Endothelial cell of umbilical vein (primary cell): ENCODE measurements at places on chromosomes 1 and 21. TPM values are rescaled to one million over a fixed set of nuclear protein-coding genes. Genes with fewer than 3 reads are reported as not detected.

Gene F5
- not detected in 2 replicates for total RNA-seq

Gene SELE
- 1.8 and 4.7 TPM in 2 replicates for total RNA-seq

Gene S100A7A
- total RNA-seq = not detected in 2 replicates

GRCh38 chr1:206946261-206946660 is at the start of gene PIGR:
Gene PIGR, minus strand, starts transcription at chr1:206946466. Its CDS starts 5,935 bp downstream, at chr1:206940531.
- DNase-seq = no peak
- H3K36me3 ChIP-seq = no peaks in the 10 kb centered on the region
- no peaks in the 10 kb centered on the region for H3K27me3 ChIP-seq
- H3K4me1 ChIP-seq = no peaks in the 10 kb centered on the region
- no peak within 1 kb of the TSS for H3K4me3 ChIP-seq
- no peak within 1 kb of the TSS for H3K27ac ChIP-seq

Gene CNIH3
- total RNA-seq = 1.0 and 2.5 TPM in 2 replicates

Gene STRIP1
- total RNA-seq = 38.9 and 42.1 TPM in 2 replicates

GRCh38 chr1:33378976-33379375 is 51.9 kb downstream of the PHC2 start:
- H3K4me3 ChIP-seq = no peak overlapping the region
- H3K27me3 ChIP-seq = no peaks in the 10 kb centered on the region

GRCh38 chr1:119962296-119962968 is 66.1 kb upstream of the ADAM30 start:
- no peaks in the 10 kb centered on the region for H3K27me3 ChIP-seq
- no peak for DNase-seq
- H3K4me3 ChIP-seq = no peak overlapping the region
- H3K27ac ChIP-seq = no peak overlapping the region
- no peaks in the 10 kb centered on the region for H3K36me3 ChIP-seq
- peaks cover 12% of the 10 kb centered on the region for H3K4me1 ChIP-seq

DNA sequence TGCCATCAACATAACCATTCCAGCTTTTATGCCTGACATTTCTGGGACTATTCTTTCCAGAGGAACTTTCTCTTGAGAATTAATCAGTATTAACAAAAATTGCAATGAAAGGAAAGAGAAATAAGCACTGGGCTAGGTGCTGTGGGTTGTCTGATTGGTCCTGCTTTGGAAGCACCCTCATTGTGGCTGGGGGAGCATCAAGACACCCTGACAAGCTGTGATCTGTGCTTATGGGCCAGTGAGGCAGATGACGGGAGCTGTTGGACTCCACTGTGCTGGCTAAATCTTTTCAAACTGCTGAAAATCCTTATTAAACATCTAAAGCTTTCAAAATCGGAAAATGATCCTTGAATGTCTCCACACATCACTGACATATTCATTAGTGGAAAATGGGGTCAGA is 20.0 kb downstream of the UBASH3A start:
- H3K27ac ChIP-seq = no peak overlapping the region
- H3K27me3 ChIP-seq = peaks cover 28% of the 10 kb centered on the region
- peaks cover 12% of the 10 kb centered on the region for H3K4me1 ChIP-seq

GRCh38 chr1:54384918-54385726 is 21.1 kb downstream of the SSBP3 start:
- no peak overlapping the region for H3K27ac ChIP-seq
- peaks cover 4% of the 10 kb centered on the region for H3K36me3 ChIP-seq
- no peak overlapping the region for H3K4me3 ChIP-seq
- DNase-seq = peak; percentile 28
- peaks cover 18% of the 10 kb centered on the region for H3K4me1 ChIP-seq
- no peaks in the 10 kb centered on the region for H3K27me3 ChIP-seq

GRCh38 chr21:43851593-43851992 is 13.4 kb upstream of the AGPAT3 start:
- no peaks in the 10 kb centered on the region for H3K36me3 ChIP-seq
- no peaks in the 10 kb centered on the region for H3K27me3 ChIP-seq
- no peak overlapping the region for H3K4me3 ChIP-seq
- H3K4me1 ChIP-seq = no peaks in the 10 kb centered on the region
- no peak for DNase-seq
- no peak overlapping the region for H3K27ac ChIP-seq

DNA sequence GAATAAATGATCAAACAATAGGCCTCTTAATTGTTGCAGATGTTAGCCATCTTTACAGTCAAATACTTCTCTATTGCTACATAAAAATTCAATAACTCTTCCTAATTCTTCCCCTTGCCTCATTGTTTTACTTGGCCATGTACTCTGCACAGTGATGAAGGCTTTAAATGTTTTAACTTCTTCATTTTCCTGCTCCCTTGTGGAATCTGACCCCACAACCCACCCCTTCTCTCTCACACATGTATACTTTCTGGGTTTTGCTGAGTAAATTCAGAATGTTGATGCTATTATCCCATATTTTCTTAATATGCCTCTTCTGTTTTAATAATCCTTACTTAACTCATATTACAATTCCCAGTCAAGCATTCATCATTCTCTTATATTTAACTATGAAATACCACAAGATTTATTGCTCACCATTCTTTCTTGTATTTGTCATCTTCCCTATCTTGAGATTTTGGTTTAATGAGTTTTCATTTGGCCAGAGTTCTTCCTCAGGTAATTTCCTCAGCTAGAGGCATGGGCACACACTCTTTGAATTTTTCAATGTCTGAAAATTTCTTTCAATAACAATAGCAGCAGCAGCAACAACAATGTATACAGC is 327.8 kb upstream of the USP24 start:
- H3K4me3 ChIP-seq = no peak overlapping the region
- no peak for DNase-seq
- H3K27me3 ChIP-seq = no peaks in the 10 kb centered on the region

Gene CDA
- 0.35 TPM in 1 of 2 replicates, not detected in the other for total RNA-seq

DNA sequence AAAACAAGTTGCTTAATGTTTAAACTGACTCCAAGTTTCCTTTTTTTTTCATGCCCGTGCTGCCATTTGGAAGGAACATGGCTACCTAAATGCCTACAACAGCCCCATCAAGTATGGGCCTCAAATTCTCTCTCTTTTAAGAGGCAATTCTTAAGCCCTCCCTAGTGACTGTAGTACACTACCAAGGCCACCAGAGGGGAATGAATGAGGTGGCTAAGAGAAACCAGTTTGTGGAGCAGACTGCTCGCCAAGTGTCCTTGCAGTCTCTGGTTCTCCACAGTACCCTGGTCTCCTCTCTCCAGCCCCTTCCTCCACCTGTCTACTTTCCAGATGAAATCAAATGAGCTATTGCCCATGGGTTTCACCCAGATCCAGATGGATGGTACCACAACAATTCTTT is 1809.6 kb downstream of the BRINP3 start:
- no peaks in the 10 kb centered on the region for H3K4me1 ChIP-seq
- no peak overlapping the region for H3K27ac ChIP-seq
- H3K4me3 ChIP-seq = no peak overlapping the region
- no peaks in the 10 kb centered on the region for H3K36me3 ChIP-seq
- no peaks in the 10 kb centered on the region for H3K27me3 ChIP-seq

- no peaks in the 10 kb centered on the region for H3K36me3 ChIP-seq
- H3K4me1 ChIP-seq = no peaks in the 10 kb centered on the region
- no peak overlapping the region for H3K27ac ChIP-seq
- no peak for DNase-seq
These were observed 12.3 kb downstream of the PATJ start for GRCh38 chr1:61754545-61754944.

DNA sequence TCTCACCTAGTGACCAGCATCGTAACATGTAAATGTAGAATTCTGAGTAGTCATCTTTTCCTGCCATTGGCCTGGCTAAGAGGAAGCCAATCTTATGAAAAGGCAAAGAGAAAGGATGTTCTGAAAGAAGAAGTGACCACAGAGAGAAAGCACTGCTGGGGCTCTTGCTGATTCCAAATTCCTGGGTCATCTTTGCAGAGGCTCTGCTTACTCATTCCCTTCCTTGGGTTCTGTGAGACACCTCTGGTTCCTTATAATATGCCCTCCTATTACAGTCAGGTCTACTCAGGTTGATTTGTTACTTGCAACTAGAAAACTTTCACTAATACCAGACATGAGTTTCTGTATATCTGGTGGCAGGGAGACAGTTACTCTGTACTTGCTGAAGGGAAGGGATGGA is 198.8 kb upstream of the C8B start:
- no peaks in the 10 kb centered on the region for H3K36me3 ChIP-seq
- H3K27me3 ChIP-seq = no peaks in the 10 kb centered on the region
- DNase-seq = no peak
- H3K4me1 ChIP-seq = no peaks in the 10 kb centered on the region
- H3K4me3 ChIP-seq = no peak overlapping the region

Gene CELA3B
- total RNA-seq = 0.48 TPM in 1 of 2 replicates, not detected in the other

- H3K36me3 ChIP-seq = no peaks in the 10 kb centered on the region
- H3K27me3 ChIP-seq = no peaks in the 10 kb centered on the region
- DNase-seq = no peak
- H3K27ac ChIP-seq = no peak overlapping the region
- no peak overlapping the region for H3K4me3 ChIP-seq
These were observed 23.8 kb downstream of the KCTD3 start for GRCh38 chr1:215590779-215591491.

DNA sequence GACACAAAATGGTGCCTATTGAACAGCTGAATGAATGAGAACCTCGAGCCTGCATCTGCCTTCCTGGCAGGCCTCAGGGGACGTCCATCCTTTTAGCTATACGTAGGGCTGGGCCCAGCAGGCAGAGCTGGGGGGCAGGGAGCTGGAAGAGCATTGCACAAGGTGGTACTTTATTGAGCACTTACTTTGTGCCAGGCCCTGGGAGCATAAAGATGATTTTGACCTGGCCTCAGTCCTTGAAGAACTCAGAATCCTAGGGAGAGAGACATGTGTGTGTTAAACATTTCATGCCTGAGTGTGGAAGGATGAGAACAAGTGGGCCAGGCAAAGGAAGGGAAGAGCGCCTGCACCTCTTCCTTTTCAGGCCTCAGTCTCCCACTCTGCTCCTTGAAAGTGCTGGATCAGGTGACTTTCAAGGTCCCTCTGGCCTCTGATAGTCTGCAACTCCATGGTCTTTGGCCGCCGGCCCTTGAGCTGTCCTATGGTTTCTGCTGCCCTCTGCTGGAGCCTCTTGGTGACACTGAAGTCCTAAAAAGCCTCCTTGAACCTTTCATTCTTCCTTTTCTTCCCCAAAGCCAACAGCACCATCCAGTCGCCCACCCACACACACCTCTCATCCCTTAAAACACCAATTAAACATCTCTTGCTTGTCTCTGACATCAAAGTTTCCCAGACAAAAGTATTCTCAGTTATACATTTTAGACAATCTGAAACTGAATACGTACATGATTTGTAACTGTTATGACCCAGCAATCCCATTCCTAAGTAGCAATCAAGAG is 3.5 kb upstream of the PEAR1 start:
- H3K4me3 ChIP-seq = no peak overlapping the region
- peaks cover 8% of the 10 kb centered on the region for H3K4me1 ChIP-seq
- H3K36me3 ChIP-seq = no peaks in the 10 kb centered on the region
- no peak overlapping the region for H3K27ac ChIP-seq

Gene RBP7
- not detected in 2 replicates for total RNA-seq

GRCh38 chr1:119631433-119632102 is 16.5 kb downstream of the ZNF697 start:
- peak overlapping the region; percentile 91 for H3K27ac ChIP-seq
- no peaks in the 10 kb centered on the region for H3K27me3 ChIP-seq
- no peak overlapping the region for H3K4me3 ChIP-seq

- H3K36me3 ChIP-seq = no peaks in the 10 kb centered on the region
- no peak overlapping the region for H3K27ac ChIP-seq
These were observed 46.8 kb upstream of the EDEM3 start for GRCh38 chr1:184801503-184801902.

- H3K27me3 ChIP-seq = no peaks in the 10 kb centered on the region
- peaks cover 28% of the 10 kb centered on the region for H3K4me1 ChIP-seq
- H3K4me3 ChIP-seq = no peak overlapping the region
- H3K27ac ChIP-seq = peak overlapping the region; percentile 33
- H3K36me3 ChIP-seq = no peaks in the 10 kb centered on the region
These were observed 6.4 kb downstream of the ITGB2 start for GRCh38 chr21:44914176-44914874.

DNA sequence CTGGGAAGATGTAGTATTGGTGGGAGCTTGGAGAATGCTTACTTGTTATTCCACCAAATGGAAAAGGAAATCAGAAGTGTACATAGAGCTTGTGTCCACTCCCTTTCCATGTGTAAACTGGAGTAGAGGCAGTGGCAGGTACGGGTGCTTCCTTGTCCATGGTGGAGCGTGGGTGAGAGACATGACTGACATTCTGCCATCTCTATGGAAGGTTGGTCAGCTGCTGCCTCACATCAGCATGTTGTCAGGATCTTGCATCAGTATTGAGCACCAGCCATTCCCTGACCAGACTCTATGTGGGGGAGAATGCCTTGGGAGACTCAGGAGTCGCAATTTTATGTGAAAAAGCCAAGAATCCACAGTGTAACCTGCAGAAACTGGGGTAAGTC is 19.8 kb downstream of the NLRP3 start:
- DNase-seq = no peak
- H3K27me3 ChIP-seq = no peaks in the 10 kb centered on the region
- H3K4me3 ChIP-seq = no peak overlapping the region
- H3K4me1 ChIP-seq = no peaks in the 10 kb centered on the region

Gene KRTAP19-3
- not detected in 2 replicates for total RNA-seq

DNA sequence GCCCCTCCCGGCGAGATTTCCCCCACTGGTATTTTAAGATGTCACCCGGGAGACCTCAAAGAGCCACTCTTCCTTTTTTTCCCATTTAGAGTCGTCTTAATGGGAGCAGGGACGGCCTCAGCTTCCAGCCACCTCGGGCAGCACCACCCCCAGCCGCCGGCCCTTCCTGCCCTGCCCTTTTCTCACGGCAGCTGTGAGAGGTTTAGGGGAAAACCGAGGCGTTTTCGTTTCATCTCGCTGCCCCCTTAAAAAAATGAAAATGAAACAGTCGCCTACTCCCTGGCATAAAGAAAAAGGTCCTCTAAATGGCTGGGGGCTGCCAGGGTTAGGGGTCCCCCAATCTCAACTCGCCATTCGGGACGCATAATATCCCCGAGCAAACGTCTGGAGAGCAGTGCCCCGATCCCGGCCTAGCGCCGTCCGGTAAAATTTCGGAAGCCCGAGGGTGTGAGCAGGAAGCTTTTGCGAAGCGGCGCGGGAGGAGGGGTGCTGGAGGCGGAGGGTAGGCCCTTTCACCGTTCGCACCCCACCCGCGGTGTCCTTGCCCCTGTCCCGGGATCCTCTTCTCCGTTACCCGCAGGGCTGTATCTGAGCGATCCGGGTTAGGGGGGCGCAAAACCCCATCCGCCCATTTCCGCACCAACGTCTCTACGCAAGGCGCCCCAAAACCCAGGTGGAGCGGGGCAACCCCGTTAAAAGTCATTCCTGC is 1.2 kb downstream of the RUNX3 start:
- no peak overlapping the region for H3K27ac ChIP-seq
- no peaks in the 10 kb centered on the region for H3K36me3 ChIP-seq
- H3K4me1 ChIP-seq = no peaks in the 10 kb centered on the region
- no peak for DNase-seq

- H3K4me3 ChIP-seq = peak overlapping the region; percentile 78
- H3K27me3 ChIP-seq = no peaks in the 10 kb centered on the region
- peak overlapping the region; percentile 80 for H3K27ac ChIP-seq
- H3K36me3 ChIP-seq = no peaks in the 10 kb centered on the region
- peaks cover 15% of the 10 kb centered on the region for H3K4me1 ChIP-seq
These were observed 958 bp downstream of the LYPLAL1 start for GRCh38 chr1:219174460-219175211.

GRCh38 chr1:116961606-116962005 is 40.0 kb upstream of the CD101 start:
- H3K4me3 ChIP-seq = no peak overlapping the region
- no peaks in the 10 kb centered on the region for H3K27me3 ChIP-seq
- DNase-seq = no peak
- H3K27ac ChIP-seq = no peak overlapping the region
- H3K4me1 ChIP-seq = no peaks in the 10 kb centered on the region

Gene CCDC190
- total RNA-seq = 4.5 and 9.0 TPM in 2 replicates

Gene MKNK1
- 37.3 and 42.6 TPM in 2 replicates for total RNA-seq
